ENCODE measurements at places on chromosomes 5 and 9.

GRCh38 chr9:98637381-98637780 is 71.4 kb downstream of the GABBR2 start:
- DNase-seq: no peak

- DNase-seq: no peak
These were observed 72.5 kb upstream of the SPEF2 start for GRCh38 chr5:35545190-35545589.

GRCh38 chr9:121946465-121946864 is 146.6 kb downstream of the TTLL11 start:
- DNase-seq: no peak

GRCh38 chr5:111364992-111365391 is 140.8 kb downstream of the CAMK4 start:
- no peak for DNase-seq
